Stimulated activated CD8-positive, alpha-beta memory T cell treated with anti-CD3 and anti-CD28 coated beads, Interleukin-15, amount 100 ng/mL, for 24 hours (primary cell): ENCODE measurements at places on chromosomes 3 and 15.

DNA sequence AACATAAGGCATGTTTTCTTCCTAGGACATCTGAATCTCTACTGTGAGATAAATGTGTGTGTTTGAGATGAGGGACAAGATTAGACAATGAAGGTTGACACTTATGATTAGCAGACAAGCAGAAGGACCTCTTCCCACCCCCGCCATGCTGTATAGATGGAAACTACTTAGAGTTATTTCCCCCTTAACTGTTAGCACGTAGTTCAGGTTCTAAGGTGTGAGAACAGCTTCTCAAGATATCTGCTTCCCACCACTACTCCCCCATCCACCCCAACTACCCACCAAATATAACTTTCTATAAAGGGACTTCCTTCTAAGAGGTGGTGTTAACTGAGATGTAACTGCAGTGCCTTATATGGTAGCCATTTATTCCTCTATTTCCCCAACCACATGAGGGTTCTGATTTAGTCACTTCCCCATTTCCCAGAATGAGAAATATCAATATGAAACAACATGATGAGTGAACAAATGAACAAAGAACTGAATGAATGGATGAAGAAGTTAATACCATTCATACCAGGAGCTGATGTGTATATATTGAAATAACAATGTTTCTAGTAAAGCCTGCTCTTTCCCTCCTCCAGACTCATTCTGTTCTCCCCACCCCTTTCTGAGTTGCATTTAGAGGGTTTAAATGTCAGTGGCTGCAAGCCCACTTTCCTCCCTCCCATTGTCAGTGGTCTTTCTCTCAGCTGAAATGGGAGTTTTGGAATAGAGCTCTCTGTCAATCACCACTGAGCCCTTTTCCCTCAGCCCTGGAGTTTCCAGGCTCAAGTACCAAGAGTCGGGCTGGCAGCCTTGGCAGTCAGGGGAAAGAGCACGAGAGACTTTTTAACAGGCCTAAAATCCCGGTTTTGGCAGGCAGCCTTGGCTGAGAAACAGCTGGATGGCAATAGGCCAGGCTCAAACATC, 7.7 kb upstream of the RFTN1 start:
- no peak for DNase-seq

DNA sequence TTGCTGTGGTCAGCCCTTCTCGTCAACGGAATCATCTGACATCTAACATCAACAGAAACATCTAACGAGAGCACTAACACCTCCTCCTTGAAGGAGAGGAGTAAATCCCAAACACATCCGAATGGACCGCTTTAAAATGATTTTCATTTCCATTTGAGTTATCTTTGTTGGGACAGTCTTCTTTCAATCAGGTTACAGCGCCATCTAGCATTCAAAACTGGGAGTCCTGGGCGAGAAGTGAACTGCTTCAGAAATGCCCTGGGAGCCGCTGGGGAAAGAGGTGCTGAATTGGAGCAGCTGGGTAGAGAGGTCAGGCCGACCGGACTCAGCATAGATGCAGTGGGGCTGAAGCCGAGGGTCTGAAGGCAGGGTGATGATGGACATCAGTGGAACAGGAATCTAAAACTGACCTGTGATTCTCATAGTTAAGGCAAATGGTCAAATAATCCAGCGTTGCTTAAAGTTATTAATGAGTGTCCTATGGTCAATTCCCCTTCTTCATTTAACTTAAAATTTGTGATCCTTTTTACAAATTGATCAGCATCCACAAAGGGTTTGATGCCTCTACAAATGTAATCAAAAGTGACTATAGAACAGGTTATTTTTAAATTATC, 170.0 kb upstream of the NDN start:
- no peak for DNase-seq

- no peak for DNase-seq
These were observed 529.0 kb downstream of the MCTP2 start for GRCh38 chr15:94760348-94760747.

GRCh38 chr3:23830869-23831484, 25.2 kb downstream of the UBE2E1 start:
- DNase-seq: no peak

- no peak for DNase-seq
These were observed 475.0 kb upstream of the CBLB start for GRCh38 chr3:106343811-106344210.

DNA sequence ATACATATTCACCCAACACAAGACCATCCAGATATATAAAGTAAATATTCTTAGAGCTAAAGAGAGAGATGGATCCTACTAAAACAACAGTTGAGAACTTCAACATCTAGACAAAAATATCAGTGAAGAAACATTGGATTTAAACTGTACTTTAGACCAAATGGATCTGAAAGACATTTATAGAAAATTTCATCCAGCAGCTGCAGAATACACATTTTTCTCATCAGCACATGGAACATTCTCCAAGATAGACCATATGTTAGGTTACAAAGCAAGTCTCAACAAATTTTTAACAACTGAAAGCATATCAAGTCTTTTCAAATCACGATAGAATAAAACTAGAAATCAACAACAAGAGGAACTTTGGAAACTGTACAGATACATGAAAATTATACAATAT, 369.0 kb upstream of the CCDC54 start:
- DNase-seq: no peak

GRCh38 chr3:35448121-35448520, 191.2 kb upstream of the ARPP21 start:
- no peak for DNase-seq

DNA sequence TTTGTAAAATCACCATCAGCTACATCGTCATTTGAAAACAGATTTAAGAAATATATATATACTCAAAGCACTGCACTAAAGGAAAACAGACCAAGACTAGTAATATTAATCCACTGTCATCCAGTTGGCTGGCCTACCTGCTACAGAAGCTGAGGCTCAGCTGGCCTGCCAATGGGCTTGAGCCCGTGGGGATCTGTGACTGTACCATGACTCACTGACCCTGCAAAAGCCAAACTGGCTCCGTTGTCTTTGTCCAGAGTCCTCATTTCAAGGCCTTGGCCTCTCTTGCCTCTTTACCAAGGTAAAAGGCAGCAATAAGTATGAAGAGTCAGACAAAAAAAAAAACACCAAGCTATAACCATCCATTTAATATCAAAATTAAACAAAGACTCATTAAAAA, 463.5 kb upstream of the RASGRP1 start:
- no peak for DNase-seq

- no peak for DNase-seq
These were observed 94.6 kb downstream of the THRB start for GRCh38 chr3:24400015-24400414.

- DNase-seq: no peak
These were observed 498.7 kb upstream of the CDIN1 start for GRCh38 chr15:36080759-36081158.

GRCh38 chr3:152870027-152870426, 35.1 kb downstream of the P2RY1 start:
- no peak for DNase-seq

- DNase-seq: no peak
These were observed 75.3 kb upstream of the LRRFIP2 start for GRCh38 chr3:37249717-37250116.

DNA sequence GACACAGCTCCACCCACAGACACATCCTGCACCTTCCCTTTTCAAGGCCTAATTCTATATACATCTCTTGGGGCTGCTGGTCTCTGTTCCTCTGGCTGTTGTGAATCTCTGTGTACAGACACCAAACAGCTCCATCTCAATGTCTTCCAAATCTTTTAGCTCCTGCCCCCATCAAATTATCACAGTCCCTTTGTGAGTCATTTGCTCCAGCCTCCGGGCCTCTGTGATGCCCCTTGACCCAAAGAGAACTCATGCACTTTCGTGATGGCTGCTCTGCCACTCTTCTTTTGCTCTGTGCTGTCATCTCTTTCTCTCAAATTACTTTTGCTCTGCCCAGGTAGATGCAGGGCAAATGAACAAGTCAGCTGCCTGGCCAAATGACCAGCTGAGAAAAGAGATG, 369.0 kb upstream of the CDIN1 start:
- no peak for DNase-seq

- no peak for DNase-seq
These were observed 16.7 kb downstream of the MAPKBP1 start for GRCh38 chr15:41790756-41791546.

DNA sequence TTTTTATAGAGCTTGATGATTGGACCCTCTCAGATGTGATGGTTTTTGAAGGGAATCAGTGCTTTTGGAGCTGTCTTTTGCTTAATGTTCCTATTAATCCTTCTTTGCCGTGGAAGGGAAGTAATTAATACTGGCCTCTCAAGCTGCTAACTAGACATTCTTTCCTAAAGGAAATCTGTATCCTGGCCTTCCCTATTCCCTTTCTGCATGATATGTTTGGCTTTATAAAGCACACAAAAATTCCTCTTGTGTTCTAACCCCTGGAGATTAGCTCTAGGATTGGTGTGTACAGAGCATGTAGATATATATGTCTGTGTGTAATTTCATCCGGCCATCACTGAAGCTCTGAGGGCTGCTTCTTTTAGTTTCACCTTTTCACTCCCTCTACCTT, 6.9 kb downstream of the ATXN7 start:
- DNase-seq: no peak

DNA sequence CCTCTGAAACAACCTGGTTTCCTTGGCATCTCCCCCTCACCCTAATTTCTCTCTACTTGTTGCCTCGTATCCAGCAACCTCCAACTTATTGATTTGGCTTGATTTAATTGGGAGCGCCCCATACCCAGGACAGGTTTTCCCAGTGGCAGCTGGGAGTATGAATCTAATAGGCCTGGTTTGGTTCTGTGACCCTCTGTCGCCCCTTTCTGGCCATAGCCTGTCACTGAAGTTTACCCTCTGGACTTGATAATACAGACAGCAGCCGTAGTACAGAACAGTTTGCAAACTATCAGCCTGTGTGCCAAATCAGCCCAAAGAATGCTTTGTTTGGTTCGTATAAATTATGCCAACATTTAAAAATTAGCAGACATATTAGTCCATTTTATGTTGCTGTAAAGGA, 525.1 kb upstream of the GOLIM4 start:
- no peak for DNase-seq

GRCh38 chr15:59251001-59251845, 44.6 kb downstream of the LDHAL6B start:
- no peak for DNase-seq

DNA sequence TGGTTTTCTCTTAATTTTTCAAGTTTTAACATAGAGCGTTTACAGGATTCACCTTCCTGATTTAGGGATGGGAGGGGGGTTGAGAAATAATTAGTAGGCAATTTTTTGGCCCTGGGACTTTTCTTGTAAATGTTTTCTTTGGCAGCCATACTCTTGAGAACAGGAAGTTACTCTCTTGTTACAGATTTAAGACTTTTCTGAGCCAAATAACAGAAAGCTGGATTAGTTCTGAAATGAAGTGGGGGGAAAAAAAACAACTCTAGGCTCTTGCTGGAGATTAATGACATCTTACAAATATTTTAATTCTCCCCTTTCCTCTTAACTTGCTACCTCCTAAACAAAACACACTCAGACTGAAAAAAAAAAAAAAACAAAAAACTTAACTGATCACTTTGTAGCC, 13.8 kb upstream of the POLR2M start:
- no peak for DNase-seq

DNA sequence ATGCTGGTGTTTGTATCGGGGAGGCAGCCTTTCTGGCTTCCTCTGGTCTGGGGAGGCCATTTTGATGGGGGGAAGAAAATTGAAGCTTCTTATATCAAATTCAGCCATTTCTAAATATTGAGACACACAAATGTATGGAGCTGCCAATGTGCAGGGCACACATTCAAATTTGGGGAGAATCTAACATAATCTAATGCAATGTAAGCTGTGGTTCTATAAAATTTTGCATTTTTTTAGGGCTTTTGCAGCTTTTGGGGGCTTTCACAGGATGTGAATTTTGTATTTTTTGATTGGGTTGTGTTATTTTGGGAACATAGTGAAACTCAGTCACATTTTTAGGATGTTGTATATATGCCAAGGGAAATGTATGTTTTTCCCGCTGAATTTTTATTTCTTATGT, 43.4 kb downstream of the CDIN1 start:
- DNase-seq: no peak

- DNase-seq: no peak
These were observed 109.6 kb upstream of the CTDSPL start for GRCh38 chr3:37751967-37752648.

DNA sequence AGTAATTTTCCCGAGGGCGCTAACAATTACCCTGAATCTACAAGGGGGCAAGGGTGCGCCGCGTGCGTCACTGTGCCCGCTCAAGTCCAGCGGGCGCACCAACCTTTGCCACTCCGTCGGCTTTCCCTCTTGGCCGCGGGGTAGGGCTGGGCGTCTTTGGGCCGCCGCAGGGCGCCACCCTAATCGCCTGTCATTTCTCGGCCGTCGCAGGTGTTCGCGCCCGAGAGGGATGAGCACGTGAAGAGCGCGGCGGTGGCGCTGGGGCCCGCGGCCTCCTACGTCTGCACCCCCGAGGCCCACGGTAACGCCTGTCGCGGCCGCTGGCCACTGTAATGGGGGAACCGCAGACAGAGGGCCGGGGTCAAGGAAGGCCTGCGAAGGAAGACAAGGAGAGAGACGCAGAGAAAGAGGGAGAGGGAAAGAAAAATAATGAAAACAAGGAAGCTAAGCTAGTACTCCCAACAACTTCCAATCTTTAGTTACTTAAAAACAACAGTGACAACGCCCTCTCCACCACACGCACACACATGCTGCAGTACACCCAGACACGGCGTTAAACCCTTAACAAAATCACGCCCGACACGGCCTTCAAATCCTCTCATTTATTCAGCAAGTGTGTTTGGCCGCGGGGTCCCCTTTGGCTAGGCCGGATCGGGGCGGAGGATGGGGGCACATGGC, 3.8 kb downstream of the SKOR1 start:
- no peak for DNase-seq

GRCh38 chr3:117761703-117762620, 1052.4 kb downstream of the TUSC7 start:
- no peak for DNase-seq

GRCh38 chr3:25044762-25045710, 383.0 kb upstream of the RARB start:
- DNase-seq: no peak

GRCh38 chr3:181969925-181970324, 258.2 kb downstream of the SOX2 start:
- no peak for DNase-seq

DNA sequence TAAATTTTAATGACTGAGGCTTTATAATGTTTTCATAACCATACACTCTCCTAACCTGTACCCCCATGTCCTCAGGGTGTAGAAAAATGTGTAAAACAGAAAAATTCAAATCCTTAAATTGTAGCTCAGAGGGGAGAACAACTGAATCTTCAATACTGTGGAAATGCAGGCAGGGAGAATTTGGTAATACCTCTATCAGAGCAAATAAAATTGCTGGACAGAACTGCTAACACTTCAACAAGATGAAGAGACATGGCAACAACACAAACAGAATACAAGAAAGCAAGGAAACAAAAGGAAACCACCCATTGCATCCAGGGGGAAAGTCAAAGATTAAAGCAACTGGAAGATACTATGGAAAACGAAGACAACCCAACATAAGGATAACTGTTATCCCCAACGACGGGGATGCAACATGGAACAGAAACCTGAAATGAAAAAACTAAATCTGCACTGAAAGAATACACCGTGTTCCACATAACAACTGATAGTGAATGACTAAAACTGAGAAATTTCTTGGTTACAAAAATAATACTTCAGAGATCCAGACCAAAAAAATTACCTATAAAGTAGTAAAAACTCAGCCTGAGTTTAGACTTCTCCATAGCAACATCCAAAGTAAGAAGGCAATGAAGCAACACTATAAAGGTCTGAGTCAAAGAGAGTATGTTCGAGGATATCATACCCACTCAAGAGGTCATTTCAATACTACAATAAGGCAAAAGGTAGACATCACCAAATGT, 48.5 kb downstream of the HACD2 start:
- no peak for DNase-seq

- no peak for DNase-seq
These were observed 43.8 kb upstream of the UACA start for GRCh38 chr15:70806992-70807712.
